ENCODE measurements at places on chromosomes 1 and 21. TPM values are rescaled to one million over a fixed set of nuclear protein-coding genes. Genes with fewer than 3 reads are reported as not detected.

Gene PDC
- not detected for total RNA-seq

Gene RNU1-3
- total RNA-seq, result not detected

Gene NR0B2
- not detected for total RNA-seq

Gene DNALI1
- 0.06 TPM for total RNA-seq

Gene AMY1C
- total RNA-seq, result not detected

Gene ADAMTS4
- not detected for total RNA-seq

Gene F5
- 0.09 TPM for total RNA-seq

Gene CORT
- 0.14 TPM for total RNA-seq

Gene WNT4
- 0.17 TPM for total RNA-seq

Gene ARHGEF16
- total RNA-seq, result 3.2 TPM

Gene RGS4
- total RNA-seq, result not detected

Gene PTPN22
- total RNA-seq, result not detected

Gene SYNC
- 10.7 TPM for total RNA-seq

Gene NECTIN4
- 1.9 TPM for total RNA-seq

Gene TSPEAR
- not detected for total RNA-seq

Gene PAQR6
- 5.1 TPM for total RNA-seq

Gene ADAMTS1
- total RNA-seq, result 0.05 TPM

Gene NPHS2
- total RNA-seq, result not detected

Gene CELA2A
- total RNA-seq, result not detected

Gene ZFYVE9
- total RNA-seq, result 8.3 TPM

Gene PGLYRP3
- total RNA-seq, result not detected

Gene ZCCHC17
- 22.2 TPM for total RNA-seq

Gene CENPF
- 71.6 TPM for total RNA-seq

Gene CHIT1
- not detected for total RNA-seq

Gene NDC1
- total RNA-seq, result 21.3 TPM

Gene TAS1R1
- total RNA-seq, result not detected

Gene MRAP
- not detected for total RNA-seq

Gene NCF2
- total RNA-seq, result 1.9 TPM

Gene CA6
- total RNA-seq, result not detected

Gene UBE2U
- not detected for total RNA-seq

Gene DOP1B
- total RNA-seq, result 3.1 TPM

Gene TIE1
- not detected for total RNA-seq

Gene PYHIN1
- not detected for total RNA-seq

Gene ACKR1
- not detected for total RNA-seq

Gene OR2AK2
- total RNA-seq, result not detected

Gene EPS8L3
- 0.52 TPM for total RNA-seq

Gene LCE2B
- not detected for total RNA-seq

Gene ANKRD35
- 0.04 TPM for total RNA-seq

Gene KRTAP12-2
- not detected for total RNA-seq

Gene S100A2
- total RNA-seq, result 20.2 TPM

Measured in A549 treated with Mapracorat at 1 μM for 4 hours (cell line).